NCI-H1417 (cell line): ENCODE measurements at places on chromosomes 3 and 15.
A peak's percentile ranks its signal among the peaks of the same experiment; 100 is the strongest.

DNA sequence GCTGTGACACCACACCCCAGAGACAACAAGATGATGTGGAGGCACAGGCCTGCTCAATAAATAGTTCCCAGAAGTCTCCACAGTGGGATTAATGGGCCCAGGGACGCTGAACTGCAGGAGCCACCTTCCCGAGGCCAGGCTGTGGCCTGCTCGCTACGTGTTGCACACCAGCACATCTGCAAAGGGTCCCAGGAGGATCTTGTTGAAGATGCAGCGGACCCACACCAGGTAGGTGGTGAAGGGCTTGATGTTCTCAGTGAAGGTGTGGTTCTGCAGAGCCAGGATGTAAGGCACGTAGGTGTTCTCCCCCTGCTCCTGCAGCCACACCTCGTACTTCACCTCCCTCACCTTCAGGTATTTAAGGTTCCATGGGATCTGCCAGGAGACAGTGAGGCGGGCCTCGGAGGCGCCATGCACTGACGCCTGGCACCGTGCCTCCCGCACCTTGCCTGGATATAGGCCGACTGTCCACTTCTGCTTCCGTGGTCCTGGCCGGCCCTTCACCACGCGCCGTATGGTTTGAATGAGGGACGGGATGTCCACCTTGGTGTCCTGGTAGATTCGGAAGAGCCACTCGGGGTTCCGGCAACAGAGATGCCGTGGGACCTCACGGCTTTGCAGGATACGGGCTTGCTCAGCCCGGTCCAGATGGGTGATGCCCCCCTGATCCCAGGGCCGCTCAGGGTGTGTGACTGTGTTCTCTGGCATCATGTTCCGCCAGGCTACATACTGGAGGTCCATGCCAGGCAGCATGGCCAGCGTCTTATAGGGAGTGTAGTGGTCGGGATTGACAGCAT lies 26.1 kb downstream of the POMGNT2 start:
- DNase-seq, result no peak

DNA sequence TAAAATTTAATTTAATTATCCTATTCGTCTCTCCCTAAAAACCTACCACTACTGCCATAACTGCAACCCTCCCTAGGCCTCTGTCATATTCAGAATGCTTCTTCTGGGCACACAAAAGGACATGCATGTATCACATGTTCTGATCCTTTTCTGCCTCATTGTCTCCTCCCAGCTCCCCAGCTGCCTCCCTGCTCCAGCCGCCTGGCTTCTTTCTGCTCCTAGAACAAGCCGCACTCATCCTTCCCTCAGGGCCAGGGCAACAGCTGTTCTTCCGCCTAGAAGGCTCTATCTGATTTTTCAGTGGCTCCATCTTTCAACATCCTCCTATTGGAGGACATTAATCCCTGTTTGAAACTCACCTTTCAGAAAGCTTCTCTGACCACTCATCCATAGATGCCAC lies 38.6 kb downstream of the TMED3 start:
- DNase-seq, result peak; percentile 35

DNA sequence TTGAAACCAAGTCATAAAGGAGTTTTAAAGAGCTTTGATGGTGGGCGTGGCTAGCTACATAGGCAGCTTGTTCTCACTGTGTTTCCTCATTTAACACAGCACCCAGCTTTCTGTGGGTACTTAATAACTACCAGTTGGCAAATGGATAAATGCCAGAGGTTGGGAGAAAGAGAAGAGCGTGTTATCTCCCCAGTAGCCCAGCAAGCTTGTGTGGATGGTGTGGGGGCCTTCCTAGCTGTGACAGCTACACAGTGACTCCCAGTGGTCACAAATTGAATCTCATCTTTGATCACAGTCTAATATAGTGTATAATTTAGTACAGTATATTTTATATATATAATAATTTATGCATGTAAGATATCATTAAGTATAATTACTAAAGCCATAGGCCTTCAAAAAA lies 984.1 kb downstream of the EPHA3 start:
- peak; percentile 71 for DNase-seq

GRCh38 chr15:98896802-98897732 lies 110.5 kb downstream of the PGPEP1L start:
- DNase-seq, result no peak

DNA sequence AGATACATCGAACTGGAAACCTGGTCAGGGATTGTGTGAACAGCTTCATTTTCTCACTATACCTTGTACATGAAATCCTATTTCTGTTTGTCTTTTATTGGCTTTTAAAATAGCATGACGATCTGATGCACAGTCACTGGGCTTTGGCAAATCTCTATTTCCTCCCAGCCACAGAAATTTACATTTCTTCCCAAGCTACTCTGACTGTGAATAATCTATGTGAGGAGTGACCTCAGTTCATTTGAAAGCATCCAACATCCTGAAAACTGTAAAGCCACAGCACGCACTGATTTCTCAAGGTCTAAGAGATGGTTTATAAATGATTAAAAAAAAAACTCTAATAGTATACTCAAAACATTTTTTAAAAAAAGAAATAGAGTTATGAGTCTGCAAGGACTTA lies 450.3 kb downstream of the IL5RA start:
- no peak for DNase-seq

GRCh38 chr15:95550702-95551101 lies 779.8 kb upstream of the NR2F2 start:
- DNase-seq, result no peak

DNA sequence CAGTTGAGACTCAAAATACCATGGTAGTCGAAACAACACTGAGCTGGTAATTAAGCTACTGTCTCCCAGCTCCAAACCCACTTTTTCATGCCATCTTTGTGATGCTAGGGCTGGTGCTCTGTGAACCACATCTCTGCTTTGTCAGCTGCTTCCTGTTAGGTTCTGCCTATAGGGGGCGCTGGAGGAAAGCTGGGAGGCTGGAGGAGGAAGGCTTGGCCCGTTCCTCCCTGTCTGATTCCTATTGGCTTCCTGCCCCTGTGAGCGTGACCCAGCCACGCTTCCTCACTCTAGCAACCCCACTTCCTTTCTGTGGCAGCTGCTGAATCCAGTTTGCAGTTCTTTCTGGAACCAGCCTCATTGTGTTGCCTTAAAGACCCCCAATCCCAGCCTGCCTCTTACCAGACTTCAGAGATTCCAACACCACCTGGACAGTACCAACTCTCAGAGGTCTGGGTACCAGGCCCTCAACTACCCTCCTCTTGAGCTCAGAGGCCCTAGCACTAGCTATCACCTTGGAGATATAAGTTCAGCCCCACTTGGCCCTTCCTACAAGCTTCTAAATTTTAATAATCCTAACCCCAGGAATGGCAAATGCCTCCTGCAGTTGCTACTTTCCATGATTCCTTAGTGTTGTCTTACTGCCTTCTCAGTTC lies 120.9 kb downstream of the ERC2 start:
- no peak for DNase-seq

DNA sequence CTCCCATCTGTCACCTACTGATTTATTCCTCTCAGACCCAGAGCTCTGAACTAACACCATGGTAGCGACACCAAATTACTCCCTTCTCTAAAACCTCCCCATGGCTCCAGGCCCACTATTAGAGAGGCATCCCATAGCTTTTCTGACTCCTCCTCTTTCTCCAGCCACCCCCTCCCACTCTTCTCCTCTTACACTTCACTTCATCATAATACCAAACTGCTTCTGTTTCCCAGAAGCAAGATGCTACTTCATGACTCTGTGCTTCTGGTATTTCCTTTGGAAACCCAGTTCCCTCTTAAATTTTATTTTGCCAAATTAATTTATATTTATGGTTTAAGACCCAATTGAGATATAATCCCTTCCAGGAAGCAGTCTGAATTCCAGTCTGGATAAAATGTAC lies 465.1 kb upstream of the PDZRN3 start:
- peak; percentile 53 for DNase-seq

DNA sequence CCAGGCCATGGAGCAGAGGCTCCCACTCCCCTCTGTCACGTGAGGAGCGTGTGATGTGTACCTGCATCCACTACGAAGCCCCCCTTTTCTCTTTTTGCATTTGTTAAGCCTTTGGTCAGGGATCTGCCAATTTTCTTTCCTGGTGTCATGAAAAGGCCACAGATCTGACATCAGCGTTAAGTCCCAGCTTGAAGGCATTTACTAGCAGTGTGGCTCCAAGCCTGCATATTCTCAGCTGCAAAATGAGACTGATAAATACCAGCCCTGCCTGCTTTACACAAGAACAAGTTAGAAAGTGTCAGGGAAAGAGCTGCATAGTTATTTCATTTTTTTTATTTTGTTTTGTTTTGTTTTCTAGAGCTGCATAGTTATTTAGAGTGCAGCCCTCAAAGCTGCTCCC lies 2.3 kb upstream of the ANKRD63 start:
- no peak for DNase-seq

DNA sequence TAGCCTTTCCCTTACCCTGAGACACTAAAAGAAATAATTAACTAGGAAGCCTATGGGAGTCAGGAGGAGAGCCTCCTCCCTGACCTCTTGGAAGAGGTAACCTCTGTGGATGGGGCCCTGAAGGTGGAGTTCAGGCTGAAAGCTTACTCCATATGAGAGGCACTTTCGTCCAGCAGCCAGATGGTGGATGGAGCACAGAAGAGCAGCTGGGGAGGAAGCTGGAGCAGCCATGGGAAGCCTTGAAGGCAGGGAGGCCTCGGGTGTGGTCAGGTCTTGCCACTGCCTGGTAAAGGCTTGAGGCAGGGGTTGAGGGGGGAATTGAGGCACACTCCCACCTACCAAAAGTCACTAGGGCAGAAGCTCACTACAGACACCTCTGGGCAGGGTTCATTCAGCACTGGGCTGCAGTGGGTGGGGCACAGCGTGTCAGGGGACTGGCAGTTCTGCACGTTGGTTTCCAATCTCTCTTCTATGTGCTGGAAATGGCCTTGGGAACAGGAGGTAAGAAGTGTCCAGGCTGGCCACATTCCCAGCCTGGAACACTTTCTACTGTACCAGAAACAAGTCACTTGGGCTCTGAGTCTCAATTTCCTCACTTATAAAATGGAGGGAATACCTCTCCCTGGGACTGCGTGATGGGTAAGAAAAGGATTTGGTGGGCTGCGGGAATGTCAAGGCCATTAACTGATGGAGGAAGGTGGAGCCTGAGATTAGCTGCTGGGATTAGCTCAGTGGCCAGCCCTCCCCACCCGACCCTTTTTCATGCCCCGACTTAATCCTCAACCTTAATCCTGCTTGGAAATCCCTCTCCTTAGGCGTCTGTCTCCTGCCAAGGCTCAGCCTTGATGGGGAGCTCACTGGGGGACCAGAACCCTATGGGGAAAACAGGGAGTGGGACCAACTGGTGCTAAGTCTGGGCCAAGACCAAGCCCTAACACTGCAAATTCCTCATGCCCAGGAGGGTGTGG lies 5.4 kb downstream of the PCBP4 start:
- no peak for DNase-seq

DNA sequence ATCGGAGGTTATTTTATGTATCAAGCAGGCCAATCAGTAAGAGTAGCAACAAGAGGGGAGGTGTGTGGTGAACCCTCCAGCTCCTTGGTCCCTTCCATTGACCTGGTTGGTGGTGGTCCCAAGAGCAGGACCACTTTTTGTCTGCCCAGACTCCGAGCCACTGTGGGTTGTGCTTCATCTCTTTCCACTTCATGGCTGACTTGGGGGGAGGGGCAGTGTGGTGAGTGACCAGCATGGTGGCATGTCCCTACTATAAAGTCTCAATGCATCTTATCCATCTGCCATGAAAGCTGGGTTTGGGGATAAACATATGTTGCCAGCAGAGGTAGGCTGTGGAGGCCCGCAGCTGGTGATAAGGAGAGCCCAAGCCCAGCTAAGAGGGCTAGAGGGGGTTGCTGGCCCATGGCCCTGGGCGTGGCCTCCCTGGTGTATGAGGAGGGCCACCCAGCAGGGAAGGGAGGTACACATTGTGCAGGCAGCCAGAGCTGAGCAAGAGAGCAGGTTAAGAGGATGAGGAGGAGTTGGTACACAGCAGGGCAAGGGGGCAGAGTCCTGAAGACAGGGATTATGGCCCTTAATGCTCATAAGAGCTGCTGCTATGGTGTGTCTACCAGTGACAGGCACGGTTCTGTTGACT lies 7.0 kb downstream of the AEN start:
- DNase-seq, result no peak

GRCh38 chr3:89923921-89924610 lies 816.6 kb downstream of the EPHA3 start:
- no peak for DNase-seq

- DNase-seq, result no peak
These were observed 12.1 kb downstream of the BLM start for GRCh38 chr15:90729261-90729660.

DNA sequence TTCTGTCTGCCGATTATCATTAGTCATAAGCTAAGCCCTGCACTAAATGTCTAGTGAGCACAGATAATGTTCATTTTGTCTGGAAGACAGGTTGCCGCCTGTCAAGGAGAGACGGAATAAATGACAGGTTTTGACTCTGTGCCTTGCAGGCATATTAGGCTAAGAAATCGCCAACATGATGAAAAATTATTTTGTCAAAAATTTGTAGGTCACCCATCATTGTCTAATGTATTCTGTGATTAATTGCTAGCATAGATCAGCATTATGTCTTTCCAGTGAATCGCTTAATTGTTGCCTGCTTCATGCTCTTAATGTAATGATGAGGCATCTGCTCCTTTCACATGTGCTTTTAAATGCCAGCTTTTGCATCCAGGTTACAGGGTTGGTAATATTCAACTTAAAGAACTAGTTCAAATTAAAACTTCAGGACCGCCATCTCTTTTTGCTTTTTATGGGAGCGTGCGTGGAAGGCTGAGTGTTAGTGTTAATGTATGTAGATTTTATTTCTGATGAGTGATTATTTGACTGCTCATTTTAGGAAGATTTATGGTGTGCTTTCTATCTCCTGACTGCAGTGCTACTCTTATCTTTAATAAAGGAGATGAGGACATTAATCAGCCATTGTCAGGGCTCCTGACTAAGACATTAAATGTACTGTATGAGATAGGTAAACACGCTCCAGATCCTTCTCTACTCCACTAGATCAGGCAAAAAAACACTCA lies 120.8 kb upstream of the MEIS2 start:
- peak; percentile 82 for DNase-seq

DNA sequence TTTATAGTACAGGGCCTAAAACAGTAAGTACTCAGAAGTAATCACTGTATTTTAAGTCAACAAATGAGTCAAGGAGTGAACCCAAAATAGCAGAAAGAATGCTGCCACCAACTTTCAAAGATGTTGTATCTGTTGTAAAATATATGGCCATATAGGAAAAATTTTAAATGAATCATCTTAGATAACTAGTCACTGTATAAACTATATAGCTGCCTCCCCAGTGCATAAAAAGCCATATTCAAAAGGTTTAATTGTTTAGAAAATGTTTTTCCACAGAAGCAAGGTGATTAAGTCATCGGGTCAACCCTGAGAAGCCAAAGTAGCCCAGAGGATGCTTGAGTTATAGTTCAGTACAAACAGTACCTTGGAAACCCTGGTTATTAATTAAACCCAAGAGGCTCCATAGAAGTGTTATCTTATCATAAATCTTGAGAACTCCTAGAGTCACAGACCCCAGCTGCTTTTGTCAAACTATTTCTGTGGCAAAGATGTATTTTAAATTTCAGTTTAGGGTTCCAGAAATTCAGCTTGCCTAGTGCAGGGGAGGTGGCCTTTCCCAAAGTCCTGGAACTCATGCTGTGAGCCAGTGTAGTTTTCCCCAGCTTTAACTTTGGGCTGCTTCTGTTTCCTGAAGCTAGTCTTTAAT lies 39.2 kb downstream of the MBNL1 start:
- DNase-seq, result peak; percentile 25

- DNase-seq, result no peak
These were observed 132.6 kb downstream of the PLD1 start for GRCh38 chr3:171677706-171678105.
